ENCODE measurements at places on chromosomes 6 and 20.

- DNase-seq: no peak
Observed at GRCh38 chr6:20117474-20117873, 94.8 kb downstream of the MBOAT1 start.

GRCh38 chr6:3616565-3617176 is 134.8 kb downstream of the PXDC1 start:
- DNase-seq: no peak

DNA sequence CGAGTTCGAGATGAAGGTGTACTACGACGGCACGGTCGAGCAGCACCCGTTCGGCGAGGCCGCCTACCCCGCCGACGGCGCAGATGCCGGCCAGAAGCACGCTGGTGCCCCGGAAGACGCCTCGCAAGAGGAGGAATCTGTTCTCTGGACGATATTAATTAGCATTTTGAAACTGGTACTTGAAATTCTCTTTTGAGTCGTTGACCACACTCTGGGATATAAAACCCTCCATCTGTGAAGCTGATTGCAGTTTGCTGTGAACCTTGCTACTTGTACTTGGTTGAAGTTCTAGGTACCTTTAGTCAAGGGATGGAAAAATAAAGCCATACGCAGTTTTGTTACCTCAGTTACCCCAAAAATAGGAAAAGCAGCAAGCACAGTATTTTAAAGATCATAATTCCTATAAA is 917 bp downstream of the C6orf120 start:
- DNase-seq: no peak

GRCh38 chr6:71349395-71349794 is 60.8 kb downstream of the OGFRL1 start:
- DNase-seq: no peak

- DNase-seq: no peak
Observed at GRCh38 chr6:44278315-44278714, 8.1 kb downstream of the TMEM151B start.

- no peak for DNase-seq
Observed at GRCh38 chr6:34964564-34964963, 75.5 kb downstream of the ANKS1A start.

GRCh38 chr6:120077489-120077888 is 727.9 kb upstream of the MAN1A1 start:
- DNase-seq: no peak

- DNase-seq: no peak
Observed at GRCh38 chr6:151002491-151002935, 137.0 kb downstream of the MTHFD1L start.

GRCh38 chr20:35408270-35408669 is 3.5 kb downstream of the UQCC1 start:
- no peak for DNase-seq

DNA sequence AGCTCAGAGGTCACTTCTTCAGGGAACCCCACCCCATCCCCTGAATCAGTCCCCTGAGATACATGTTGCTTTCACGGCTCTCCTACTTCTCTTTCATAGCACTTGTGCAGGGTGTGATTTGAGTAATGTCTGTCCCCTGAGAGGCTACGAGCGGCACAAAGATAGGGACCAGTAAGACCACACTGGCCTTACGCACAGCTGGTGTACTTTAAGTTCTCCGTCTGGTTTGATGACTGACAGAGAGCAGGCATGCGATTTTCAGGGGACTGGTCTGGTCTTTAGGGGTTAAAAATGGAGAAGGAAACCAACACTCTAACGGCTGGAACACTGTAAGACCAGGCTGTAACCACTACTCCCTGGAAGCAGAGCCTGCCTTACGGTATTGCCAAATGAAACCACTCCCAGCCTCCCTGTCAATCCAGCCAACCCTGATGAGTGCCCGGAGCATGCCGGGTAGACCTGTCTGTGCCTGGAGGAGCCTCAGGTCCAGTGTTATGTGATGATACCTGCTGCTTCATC is 47.1 kb downstream of the ELMO2 start:
- no peak for DNase-seq

- no peak for DNase-seq
Observed at GRCh38 chr6:13979284-13980171, 54.8 kb downstream of the RNF182 start.

DNA sequence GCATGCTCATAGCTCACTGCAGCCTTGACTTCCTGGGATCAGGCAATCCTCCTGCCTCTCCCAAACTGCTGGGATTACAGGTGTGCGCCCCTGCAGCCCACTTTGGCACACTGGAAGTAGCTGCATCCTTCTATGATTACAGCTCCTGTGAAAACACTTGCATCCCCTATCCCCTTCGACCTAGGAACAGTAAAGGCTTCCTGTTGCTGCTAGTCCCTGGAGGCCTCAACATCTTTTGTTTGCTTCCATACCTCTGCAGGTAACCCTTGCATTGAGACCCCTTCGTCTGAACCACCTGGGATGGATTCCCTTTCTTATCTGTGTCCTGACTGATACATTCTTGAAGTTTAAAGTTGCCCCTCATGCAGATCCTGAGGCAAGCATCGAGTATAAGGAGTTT is 152.4 kb downstream of the PAK5 start:
- no peak for DNase-seq

DNA sequence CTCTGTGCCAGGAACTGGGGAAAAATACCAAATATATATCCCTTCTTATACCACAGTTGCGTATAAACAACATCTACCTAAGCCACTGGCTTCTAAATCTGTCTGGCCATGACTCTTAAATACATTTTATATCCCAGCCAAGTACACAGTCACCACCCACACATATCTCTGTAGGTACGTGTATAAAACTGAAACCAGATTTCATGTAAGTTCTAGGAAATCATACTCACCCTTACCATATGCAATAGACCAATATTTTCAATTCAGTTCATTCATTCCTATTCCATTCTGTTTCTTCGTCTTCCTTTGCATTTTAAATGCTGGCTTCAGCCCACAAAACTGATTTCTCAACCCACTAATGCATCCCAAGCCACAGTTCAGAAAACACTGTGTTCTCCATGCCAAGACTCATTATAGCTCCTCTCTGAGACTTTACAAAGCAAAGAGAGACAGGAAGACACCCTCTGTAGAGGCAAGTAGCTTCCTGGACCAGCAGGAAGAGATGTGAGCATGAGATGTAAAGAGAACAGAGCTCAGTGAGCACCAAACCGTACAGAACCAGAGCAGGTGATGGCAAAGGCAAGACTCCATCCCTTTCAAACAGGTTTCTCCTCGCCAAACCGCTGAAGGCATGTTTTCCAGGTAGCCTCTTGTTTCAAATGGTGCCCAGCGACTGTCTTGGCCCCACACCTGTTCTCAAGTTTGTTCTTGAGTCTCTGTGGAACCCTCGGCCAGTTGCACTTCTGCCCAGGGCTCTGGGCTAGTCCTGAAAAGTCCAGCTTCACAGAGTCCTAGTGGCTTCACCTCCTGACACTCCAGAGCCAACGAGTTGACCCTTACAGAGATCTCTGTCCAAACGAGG is 18.7 kb downstream of the FAM50B start:
- no peak for DNase-seq

- no peak for DNase-seq
Observed at GRCh38 chr6:11974089-11974488, 38.0 kb upstream of the HIVEP1 start.

DNA sequence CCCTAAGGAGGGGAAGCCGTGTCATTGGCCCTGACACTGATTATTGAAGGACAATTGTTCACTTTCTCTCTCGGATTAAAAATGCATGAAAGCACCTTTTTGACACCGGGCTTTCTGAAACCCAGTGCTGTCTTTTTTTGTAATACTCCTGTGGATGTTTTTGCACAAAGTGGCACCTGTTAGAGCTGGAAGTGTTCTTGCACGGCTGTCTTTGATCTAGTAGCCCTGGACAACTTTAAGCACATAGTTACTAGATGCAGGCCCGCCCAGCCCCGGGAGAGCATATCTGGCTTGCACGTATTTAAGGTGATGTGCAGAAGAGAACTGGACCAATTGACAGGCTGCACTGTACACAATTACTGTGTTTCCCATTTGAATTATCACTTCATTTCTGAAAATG is 72.6 kb downstream of the ARID1B start:
- no peak for DNase-seq

- DNase-seq: no peak
Observed at GRCh38 chr6:131586543-131586942, 13.5 kb downstream of the ARG1 start.

DNA sequence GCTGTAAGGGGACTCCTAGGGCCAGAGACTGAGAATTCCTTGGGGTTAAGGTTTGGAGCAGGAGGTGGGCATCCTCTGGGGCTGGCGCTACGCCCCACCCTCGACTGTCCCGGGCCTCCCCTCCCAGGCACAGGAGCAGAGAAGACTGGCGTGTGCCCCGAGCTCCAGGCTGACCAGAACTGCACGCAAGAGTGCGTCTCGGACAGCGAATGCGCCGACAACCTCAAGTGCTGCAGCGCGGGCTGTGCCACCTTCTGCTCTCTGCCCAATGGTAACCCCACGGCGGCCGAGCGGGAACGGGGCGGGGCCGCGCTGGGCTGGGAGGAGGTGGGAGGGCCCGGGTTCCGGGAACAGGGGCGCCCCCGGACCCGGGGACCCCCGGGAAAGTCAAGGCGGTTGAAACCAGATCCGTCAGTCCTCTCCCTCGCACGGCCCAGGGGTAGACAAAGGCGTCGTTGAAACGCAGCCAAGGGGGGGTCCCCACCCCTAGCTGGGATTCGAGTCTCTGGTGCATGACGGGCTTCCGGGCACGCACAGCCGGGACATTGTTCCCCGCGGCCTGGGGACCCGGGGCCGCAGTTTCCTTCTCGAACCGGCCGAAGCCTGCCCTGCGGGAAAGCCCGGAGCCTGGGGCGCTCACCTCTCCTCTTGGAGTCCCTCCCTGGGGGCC is 844 bp downstream of the WFDC2 start:
- DNase-seq: no peak

DNA sequence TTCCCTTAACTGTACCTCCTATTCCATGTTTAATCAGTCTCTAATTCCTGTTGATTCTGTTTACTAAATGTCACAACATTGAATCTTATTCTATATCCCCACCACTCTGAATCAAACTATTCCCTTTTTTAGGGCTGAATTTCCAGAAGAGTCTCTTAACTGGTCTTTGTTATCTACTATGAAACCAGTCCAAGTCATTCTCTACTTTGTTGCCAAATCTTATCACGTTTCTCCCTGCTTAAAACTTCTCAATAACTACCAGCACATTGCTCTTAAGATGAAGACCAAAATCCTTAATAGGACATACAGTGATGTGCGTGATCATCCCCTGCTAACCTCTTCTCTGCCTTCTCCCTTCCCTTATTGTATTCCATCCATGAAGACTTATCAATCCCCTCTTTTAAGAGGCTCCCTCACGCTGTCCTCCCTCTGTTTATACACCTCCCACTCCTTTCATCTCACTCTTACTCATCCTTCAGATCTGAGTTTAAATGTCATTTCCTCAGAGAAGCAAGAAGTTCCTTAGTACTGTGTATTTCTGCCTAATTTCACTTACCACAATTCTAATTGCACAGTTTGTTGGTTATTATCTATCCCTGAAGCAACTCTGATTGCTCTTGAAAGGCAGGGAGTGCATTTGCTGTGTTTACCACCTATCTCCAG is 143.0 kb upstream of the AHI1 start:
- DNase-seq: no peak

GRCh38 chr6:75279418-75279817 is 5.2 kb downstream of the TMEM30A start:
- DNase-seq: no peak

- no peak for DNase-seq
Observed at GRCh38 chr20:37575884-37576283, 48.2 kb upstream of the BLCAP start.

GRCh38 chr6:137492289-137493217 is 1.6 kb downstream of the OLIG3 start:
- no peak for DNase-seq

DNA sequence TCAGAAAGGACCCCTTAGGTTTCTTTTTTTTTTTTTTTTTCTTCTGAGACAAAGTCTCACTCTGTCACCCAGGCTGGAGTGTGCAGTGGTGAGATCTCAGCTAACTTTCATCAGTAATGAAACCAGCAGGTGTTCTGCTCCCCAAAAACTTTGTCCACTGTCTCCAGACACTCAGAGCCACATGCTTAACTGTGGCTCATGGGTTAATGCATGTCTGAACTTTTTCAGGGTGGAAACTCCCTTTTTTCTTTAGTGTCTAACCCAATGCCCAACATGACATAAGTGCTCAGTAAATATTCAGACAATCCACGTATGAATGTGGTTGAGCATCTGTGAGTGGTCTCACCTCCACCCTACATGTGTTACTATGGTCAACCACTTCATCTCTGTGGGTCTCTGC is 45.4 kb downstream of the MYB start:
- DNase-seq: no peak

GRCh38 chr6:169266261-169266660 is 12.6 kb upstream of the THBS2 start:
- DNase-seq: no peak

Measured in activated effector memory CD4-positive, alpha-beta T cell treated with Interleukin-2 at 50 U/mL for 16 hours (primary cell).